ENCODE measurements at places on chromosomes 12 and 14.

- no peak for DNase-seq
Observed at GRCh38 chr14:69004731-69005431, 25.8 kb upstream of the ACTN1 start.

- no peak for DNase-seq
Observed at GRCh38 chr12:1885599-1886245, 32.7 kb downstream of the CACNA2D4 start.

- DNase-seq = no peak
Observed at GRCh38 chr14:51216602-51217001, 23.4 kb upstream of the TMX1 start.

DNA sequence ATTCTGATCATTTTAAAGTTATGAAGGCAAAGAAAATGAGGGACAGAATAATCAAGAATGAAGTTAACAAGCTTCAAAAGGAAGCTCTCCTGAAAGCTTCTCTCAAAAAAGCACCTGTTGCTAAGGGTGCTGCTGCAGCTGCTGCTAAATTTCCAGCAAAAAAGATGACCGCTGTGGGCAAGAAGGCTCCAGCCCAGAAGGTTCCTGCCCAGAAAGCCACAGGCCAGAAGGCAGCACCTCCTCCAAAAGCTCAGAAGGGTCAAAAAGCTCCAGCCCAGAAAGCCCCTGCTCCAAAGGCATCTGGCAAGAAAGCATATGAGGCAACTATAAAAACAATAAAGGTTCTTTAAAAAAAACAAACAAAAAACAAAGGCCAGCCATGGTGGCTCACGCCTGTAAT, 52.7 kb upstream of the NR2C1 start:
- no peak for DNase-seq

DNA sequence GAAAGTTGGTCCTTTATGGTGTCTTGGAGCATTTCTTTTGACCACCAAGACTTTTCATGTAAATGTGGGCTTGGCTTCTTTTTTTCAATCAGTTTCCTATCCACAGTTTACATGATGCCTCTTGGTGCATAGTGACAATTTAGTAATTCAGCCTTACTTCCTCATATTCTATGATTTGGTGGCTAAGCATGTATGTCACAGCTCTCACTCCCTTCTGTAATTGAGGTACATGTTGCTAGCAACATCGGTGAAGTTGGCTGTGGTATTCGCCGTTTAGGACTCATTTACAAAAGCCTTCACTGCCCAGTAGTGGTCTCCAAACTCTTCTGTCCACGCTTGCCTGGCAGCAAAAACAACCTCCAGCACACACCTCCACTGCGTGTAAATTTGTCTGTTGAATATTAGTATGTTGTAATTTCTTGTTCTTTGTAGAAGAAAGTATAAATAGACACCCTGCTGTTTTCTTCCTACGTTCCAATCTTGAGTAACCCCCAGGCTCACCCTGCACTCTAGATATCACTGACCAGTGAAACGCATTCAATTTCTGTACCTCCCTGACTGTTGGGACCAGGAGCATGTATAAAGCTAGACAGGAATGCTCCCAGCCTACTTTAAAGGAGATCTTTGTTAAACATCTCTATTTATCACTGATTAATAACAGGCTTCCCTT, 90.4 kb downstream of the PPP2R5C start:
- no peak for DNase-seq

DNA sequence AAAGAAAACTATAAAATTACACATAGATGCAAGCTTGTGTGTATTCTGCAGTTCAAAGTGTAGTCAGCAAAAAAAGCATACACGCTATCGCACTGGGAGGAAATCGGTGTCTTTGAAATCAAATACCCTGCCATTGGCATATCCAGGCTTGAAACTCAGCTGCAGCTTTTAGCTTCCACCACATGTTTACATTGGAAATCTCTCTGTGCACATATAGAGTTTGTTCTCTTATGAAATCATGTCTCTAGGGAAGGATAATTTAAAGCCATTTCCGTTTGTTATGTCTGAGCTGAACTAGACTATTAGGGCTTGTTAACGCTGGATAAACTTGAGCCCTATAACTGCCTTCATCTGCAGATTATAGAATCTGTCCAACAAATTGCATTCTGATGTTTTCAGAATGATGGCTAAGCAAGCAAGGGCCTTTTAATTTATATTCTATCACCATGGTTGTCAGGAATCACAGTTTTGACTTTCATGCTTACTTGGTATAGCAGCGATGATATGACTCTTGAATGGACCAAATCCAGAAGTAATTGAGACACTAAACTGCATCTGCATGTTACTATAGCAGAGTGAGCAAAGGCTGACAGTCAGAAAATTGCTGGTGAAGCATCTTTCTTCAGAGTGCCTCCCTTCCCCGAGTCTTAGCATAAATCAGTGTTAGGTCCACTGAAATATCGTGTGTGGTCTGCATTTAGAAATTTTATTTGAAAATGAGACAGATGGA, 442.8 kb downstream of the ZFP36L1 start:
- no peak for DNase-seq

DNA sequence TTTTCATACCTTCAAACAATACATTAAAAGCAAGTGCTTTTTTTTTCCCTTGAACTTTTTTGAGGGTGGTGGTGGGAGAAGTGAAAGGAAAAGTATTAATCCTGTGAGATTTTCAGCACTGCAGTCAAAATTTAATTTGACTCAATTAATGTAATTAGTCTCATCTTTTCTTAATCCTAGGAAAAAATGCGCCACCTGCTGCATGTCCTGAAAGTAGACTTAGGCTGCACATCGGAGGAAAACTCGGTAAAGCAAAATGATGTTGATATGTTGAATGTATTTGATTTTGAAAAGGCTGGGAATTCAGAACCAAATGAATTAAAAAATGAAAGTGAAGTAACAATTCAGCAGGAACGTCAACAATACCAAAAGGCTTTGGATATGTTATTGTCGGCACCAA, 52.2 kb downstream of the SPATA7 start:
- no peak for DNase-seq

DNA sequence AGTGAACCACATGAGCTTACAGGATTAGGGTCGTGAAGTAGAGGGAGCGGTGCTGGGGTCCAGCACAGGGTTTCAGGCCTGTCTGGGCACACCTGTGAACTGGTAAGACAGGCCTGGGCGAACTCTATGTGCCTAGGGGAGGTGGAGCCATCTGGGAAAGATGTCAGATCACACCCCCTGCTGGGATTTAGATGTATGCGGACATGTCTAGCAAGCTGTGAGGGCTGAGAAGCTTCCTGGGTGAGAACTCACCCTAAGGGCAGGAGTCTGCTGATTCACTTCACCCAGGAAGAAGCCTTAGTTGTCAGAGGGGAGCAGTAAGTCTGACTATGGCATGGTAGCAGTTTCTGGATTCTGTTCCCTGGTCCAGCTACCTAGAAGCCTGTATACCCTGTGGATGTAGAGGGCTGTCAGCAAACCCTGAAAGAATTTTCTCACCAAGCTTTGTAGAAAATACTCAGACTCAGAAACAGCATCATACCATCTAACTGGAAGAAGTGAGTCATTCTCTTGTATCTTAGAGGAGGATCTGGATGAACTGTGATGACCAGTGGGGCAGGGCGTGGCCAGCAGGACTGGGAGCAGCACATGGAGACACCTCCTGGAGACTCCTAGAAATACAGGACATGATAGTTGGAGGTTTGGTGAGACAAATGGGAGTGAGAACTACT, 11.2 kb upstream of the PYGL start:
- no peak for DNase-seq

Measured in stimulated activated CD8-positive, alpha-beta memory T cell treated with anti-CD3 and anti-CD28 coated beads, Interleukin-7, amount 100 ng/mL, for 24 hours (primary cell).